ENCODE measurements at places on chromosomes 7 and 10.
A peak's percentile ranks its signal among the peaks of the same experiment; 100 is the strongest.

DNA sequence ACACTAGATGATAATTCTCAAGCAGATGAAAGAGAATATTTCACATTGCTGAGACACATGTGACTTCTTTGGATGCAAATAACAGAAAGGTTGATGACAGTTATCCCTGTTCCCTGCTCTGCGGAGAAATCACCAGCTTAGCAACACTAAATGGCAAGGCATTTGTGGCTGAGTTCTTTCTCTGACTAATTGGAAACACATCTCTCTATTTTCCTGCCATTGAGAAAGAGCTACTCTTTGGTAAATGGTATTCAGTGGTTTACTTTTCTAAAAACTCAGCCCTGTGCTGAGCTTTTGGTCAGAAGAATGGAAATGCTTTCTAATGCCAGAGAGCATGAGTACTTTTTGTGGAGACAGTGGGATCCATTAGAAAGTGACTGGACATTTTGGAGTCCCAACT lies 771.4 kb downstream of the LRMDA start:
- no peak for DNase-seq

- DNase-seq: peak; percentile 34
These were observed 21.3 kb upstream of the AMZ1 start for GRCh38 chr7:2666588-2667250.

- no peak for DNase-seq
These were observed 33.9 kb downstream of the AKR1C8 start for GRCh38 chr10:5151076-5151475.

- DNase-seq: peak; percentile 59
These were observed 159.6 kb downstream of the PARD3 start for GRCh38 chr10:34655286-34656170.

DNA sequence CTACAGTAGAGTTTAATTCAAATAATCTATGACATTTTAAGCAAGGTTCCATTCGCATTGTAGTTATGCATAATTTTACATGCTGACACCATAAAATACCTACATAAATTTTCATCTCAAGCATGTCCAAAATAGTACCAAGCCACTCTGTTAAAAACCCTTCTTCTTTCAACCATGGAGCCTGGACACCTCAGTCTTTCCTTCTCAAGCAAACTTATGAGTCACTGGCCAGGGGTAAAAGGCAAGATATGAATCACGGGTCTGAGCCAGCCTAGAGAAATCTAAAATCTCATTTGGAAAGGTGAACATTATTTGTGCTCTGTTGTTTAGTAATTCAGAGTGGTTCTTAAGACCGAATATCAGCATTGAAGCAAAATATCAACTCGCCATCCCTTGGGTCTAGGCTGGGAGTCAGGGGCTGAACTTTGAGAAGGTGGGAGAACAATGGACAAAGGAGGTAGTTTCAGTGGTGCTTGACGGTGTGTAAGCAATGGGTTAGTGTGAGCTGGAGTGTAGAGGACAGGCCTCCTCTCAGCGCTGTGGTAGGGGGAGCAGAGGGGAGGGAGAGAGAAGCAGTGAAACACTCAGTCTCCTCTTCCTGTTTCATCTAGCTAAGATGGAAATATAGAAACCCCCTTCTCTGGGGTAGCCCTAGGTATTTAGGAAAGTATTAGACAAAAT lies 19.1 kb upstream of the GPAM start:
- no peak for DNase-seq

DNA sequence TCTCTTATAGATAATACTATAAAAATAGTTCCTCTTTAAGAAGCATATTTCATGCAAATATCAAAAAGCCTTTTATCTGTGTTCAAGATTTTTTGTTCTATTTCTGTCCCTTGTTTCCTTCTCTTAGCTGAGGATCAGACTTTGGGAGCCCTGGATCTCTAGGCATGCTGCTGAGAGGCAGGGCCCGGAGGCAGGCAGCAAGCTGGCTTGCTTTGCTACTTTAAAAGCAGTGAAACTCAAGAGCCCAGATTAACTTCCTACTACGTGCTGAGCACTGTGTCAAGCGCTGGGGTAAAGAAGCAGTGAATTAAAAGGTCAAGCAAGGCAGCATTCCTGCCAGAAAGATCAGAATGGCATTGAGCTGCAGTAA lies 31.0 kb upstream of the ARID5B start:
- DNase-seq: no peak

- no peak for DNase-seq
These were observed 77.4 kb upstream of the RET start for GRCh38 chr10:42999385-43000020.

DNA sequence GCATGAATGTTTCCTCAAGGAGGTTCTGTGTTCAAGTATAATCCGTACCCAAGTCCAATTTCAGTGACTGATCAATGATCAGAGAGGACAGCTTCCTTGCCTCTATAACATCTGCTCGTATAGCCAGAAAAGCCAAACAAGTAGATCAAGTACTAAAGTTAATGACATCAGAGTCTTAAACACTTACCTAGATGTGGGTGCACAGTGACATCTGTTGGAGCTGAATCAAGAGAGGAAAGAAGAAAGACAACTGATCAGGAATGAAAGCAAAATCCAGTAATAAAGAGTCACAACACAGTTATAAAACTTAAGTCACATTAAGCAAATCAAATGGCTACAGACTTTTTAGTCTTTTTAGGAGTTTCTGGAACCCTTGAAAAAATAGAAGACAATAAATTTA lies 236.5 kb downstream of the RELN start:
- peak; percentile 4 for DNase-seq
